Esophagus squamous epithelium (tissue), 5 donors: ENCODE measurements at places on chromosomes 3 and 15.

- no peak for DNase-seq
Observed at GRCh38 chr3:22713936-22714335, 489.2 kb upstream of the UBE2E2 start.

DNA sequence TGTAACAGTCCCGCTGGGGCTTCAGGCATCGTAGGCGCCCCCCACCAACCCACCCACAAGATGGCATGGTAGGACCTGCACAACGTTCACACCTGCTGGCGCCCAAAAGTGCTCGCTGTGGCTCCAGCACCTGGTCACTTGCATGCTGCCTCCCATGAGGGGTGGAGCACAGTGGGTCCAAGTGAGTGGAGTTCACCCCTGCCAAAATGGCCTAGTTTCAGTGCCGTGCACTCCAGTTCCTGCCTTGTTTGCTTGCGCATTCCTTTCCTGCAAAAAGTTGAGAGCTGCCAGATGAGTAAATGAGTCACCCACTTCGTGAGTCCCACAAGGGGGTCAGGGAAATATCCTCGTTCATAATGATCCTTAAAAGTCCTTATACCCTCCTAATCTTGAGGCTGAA is 788.7 kb upstream of the DPPA4 start:
- DNase-seq, result no peak

DNA sequence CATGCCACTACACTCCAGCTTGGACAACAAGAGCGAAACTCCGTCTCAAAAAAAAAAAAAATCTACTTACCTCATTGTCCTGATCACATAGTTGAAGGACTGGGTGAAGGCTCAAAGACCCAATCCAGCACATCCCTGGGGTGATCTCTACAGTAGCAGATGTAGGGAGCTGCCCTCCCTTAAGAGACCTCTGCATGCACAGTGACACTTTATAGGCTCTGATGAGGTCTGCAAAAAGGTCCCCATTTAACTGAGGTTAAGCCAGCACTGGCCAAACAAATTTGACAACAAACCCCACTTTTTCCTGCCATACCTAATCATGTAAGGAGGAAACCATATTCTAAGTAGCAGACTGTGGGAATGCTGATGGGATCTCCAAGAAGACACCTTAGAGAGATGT is 31.1 kb upstream of the SPATA12 start:
- no peak for DNase-seq

DNA sequence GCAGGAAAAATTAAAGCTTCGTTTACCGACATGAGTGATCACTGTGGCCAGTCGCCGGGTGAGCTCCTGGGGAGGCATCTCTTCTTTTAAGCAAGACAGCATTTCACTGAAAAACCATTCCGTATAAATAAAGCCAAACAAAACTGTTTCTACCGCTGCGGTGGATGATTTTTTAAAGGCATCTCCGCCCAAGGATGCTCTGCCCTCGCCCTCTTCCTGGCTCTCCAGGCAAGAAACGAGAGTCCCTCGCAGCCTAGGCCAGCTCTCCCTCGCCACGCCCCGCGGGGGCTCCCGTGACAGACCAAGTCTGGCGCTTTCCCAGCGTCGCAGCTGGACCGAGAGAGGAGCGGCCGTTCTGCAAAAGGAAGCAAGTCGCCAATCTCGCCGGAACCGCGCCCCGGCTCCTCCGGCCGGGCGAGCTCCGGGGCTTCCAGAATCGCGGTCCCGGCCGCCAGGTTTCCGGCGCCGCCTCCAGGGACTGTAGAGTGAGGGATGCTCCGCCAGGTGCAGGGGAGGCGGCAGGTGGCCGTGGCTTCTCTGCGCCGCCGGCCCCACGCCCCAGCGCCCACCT is 458 bp downstream of the MCF2L2 start:
- no peak for DNase-seq
